ENCODE measurements at places on chromosomes 5 and 9.

GRCh38 chr9:111961009-111961408 is 64.4 kb downstream of the UGCG start:
- no peak for DNase-seq

DNA sequence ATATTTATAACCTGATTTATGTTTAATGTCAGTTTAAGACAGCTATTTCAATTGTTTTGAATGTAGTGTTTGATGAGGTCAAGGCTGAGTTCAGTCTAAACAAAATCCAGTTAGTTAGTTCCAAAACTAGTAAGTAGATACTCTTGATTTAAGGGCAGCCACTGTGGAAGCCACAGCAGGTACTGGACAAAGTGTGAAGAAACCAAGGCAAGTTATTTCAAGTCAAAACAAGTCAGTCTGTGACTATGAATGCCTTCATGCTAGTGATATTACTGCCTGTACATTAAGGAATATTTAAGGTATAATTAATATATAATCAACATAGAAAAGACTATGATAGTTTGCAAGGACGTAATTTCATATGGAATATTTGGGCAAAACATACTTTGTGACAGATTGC is 362.3 kb downstream of the DMRTA1 start:
- no peak for DNase-seq

GRCh38 chr9:99079542-99079941 is 25.4 kb upstream of the TGFBR1 start:
- no peak for DNase-seq

DNA sequence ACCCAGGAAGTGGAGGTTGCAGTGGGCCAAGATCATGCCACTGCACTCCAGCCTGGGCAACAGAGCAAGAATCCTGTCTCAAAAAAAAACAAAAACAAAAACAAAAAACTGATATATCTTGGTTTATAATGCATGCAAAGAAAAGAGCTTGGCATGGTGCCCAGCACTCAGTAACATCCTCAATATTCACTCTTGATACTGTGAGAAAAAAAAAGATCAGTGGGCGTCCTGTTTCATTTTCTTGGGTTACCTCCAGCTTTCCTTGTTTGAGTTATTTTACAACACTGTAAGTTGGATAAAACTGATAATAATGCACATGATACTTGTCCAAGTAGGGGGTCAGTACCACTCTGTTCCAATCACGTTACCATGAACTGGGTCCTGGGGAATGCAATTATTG is 7.8 kb downstream of the PHYHD1 start:
- DNase-seq, result no peak

DNA sequence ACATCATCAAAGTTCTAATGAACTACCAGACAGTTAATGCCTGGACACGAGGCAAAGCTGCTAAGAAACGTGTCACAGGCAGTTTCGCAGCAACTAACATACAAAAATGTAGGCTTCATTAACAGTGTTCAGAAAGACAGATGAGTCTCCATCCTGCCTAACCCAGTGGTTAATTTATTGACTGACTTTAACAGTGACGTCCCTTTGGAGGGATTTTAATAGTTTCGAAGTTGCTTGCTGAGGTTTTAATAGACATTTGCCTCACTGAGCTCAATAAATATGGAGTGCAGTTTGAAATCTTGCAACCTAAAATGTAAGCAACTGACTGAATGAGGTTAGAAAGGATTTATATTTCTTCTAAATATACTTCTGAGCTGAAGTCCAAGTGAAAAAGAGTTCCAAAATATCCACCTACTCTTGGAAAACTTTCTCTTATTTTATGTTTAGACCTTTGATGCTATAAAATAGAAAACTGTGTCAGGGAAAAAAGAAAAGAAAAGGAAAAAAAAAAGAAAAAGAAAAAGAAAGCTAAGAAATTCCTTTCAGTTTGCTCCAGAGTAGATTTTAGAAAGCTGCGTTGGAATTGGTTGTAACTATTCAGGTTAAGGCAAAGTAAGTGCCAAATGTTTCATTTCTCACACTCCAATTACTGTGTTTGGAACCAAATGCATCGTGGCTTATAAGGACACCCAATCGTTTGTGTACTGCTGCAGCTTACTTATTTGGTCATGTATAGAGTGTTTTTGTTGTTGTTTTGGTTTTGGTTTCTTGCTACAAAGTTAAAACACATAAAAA is 2016.6 kb downstream of the MAT2B start:
- no peak for DNase-seq

- DNase-seq, result no peak
Measured at GRCh38 chr9:82721593-82721992, 341.3 kb downstream of the RASEF start.

- no peak for DNase-seq
Measured at GRCh38 chr5:584846-585245, 27.3 kb upstream of the CEP72 start.

- peak; percentile 75 for DNase-seq
Measured at GRCh38 chr9:136245219-136246150, at the start of gene QSOX2. QSOX2 (minus strand) TSS chr9:136245812; CDS start chr9:136245803, 9 bp downstream.

DNA sequence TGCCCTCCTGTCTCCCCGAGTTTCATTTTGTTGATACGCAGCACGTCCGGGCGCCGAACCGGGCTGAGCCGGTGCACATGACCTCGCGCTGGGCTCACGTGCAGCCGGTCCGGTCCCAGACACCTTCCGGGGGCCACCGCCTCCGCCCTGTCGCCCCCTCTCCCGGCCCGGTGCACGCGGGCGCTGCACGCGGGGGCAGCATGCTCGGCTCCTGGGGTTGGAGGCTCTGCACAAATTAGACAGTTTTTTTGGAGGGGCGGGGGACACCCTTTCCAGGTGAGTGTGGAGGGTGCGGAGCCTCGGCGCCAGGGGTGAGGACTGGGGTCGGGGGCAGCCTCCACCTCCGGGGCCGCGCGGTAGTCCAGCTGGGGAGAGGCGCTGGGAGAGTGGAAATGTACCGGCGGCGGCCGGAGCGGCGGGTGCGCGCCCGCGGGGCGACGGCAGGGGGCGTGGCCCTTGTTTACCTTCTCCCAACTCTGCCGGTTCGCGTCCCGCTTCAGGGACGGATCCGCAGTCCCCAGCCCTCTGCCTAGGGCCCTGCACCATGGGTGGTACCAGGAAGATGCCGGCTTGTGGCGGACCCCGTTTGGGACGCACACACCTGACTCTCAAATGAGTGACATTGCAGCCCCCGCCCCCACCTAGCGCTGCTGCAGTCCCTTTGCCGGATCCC is 1.1 kb downstream of the JADE2 start:
- peak; percentile 88 for DNase-seq

DNA sequence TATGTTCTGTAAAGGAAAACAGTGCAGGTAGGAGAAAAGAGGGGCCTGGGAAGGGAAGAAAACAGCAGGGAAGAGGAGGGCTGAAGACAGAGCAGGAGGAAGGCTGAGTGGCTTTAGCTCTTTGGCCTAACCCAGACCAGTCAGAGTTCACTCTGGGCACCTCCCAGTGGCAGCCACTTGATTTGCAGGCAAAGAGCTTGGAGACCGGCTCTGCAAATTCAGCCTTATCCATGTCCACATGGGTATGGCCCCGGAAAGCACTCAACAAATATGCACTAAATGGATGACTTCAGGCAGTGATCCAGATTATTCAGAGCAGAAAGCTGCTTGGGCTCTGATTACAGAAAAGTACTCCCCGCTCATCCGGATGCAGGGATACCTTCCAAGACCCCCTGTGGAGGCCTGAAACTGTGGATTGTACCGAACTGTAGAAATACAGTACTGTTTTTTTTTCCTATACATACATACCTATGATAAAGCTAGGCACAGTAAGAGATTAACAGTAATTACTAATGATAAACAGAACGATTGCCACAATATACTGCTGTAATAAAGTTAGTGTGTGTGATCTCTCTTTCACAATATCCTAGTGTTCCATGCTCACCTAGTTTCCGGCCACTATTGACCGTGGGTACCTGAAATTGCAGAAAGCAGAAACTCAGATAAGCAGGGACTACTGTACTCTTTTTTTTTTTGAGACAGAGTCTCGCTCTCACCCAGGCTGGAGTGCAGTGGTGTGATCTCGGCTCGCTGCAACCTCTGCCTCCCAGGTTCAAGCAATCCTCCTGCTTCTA is 4.6 kb upstream of the RNU6ATAC start:
- DNase-seq, result peak; percentile 44

GRCh38 chr5:132464156-132464939 is 26.2 kb downstream of the IRF1 start:
- DNase-seq, result no peak

DNA sequence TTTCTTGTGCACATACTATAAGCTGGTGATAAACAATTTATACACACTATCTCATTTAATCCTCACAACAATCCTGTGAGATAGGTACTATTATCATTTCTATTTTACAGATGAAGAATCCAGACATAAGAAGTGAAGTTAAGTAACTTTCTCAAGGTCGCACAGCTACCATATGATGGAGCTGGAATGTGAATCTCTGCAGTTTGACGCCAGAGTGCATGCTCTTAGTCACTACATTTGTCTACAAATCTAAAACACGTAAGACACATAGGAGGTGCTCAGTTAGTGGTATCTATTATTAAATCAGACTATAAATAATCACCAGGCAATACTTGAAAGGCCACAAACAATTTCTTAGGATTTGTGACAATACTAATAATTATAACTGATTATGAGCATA is 45.0 kb upstream of the CDKN2B start:
- no peak for DNase-seq

- DNase-seq, result no peak
Measured at GRCh38 chr5:22850981-22851380, 2.2 kb downstream of the CDH12 start.

GRCh38 chr9:104927216-104927911 is 591 bp downstream of the ABCA1 start:
- peak; percentile 53 for DNase-seq

- DNase-seq, result no peak
Measured at GRCh38 chr5:93192683-93193082, 388.3 kb downstream of the NR2F1-AS1 start.

GRCh38 chr5:149803641-149804468 is 73.7 kb downstream of the PPARGC1B start:
- DNase-seq, result no peak

DNA sequence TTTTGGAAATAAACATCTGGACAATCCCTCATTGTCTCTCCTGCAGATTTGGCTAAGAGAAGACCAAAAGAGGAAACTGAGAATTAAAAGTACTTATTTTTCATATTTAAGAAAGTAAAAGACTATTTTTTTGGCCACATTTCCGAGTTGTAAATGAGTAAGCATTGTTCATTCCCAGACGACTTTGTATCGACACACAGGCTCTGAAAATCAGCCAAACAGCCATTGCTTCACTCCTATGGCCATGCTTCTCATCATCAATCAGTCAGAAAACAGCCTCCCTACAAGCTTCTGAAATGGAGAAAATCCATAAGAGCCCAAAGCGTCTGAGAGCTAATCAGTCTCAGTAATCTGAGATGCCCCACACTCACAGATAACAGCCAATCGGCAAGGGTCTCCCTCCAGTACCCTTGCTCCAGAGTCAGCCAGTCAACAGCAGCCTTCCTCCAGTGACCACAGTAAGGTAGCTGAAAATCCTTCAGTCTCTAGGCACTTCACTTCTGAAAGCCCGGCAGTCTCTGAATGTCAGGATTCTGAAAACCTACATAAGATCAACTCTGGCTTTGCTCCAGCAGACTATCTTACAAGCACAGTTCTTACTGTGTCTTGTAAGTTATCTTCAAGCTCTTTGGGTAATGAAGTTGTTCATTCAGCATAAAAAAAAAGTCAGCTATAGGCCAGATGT is 30.9 kb downstream of the CDO1 start:
- DNase-seq, result peak; percentile 47

- DNase-seq, result no peak
Measured at GRCh38 chr9:115114546-115114945, 3.4 kb downstream of the TNC start.

- no peak for DNase-seq
Measured at GRCh38 chr5:172868436-172868923, 34.4 kb downstream of the ERGIC1 start.

GRCh38 chr9:36893911-36894310 is 140.2 kb downstream of the PAX5 start:
- no peak for DNase-seq

DNA sequence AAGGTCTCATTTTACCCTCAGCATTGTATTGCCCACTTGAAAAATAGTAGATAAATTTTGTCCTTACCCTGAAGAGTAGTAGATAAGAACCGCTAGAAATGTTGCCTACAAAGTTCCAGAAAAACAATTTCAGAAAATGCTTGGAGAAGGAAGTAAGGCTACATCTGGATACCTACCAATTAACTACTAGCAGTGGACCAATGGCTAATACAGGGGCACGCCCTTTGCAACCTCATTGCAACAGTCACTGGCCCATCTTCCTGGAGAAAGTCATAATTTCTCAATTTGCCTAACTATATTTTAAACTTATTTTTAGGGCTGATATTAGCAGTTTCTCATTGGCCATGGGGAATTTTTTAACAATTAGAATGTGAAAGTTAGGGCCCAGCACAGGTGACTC is 326.7 kb upstream of the RFX3 start:
- DNase-seq, result no peak

- no peak for DNase-seq
Measured at GRCh38 chr9:79023134-79023580, 548.6 kb upstream of the TLE4 start.

DNA sequence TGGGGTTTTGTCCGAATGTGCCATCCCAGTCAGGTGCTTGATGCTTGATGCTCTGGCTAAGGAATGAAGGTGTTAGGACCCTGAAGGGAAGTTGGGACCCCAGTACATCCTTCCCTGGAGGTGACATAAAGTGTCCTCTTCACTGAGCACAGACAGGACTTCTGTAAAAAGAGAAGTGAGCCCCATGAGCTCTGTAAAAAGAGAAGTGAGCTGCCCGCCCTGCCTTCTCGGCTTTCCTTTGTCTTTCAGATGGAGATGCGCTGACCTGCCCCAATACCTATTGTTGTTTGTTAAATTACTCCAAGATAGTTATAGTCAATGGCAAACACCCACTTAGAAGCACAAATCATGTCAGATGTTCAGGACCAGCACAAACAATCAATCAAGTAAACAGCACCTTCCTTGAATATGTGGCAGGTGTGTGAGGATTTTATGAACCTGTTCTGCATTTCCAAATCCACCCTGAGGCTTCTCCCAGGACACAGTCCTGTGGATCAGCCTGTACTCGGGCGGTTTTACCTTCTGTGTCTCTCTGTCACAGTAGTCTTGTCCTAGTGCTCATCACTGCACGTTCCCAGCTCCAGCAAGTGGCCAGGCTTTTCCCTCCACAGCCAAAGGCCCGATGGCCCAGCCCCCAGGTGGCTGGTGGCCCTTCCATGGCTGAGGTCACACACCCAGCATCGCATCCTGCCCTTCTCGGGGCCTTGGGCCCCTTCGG is 191.4 kb downstream of the MTRR start:
- no peak for DNase-seq

- no peak for DNase-seq
Measured at GRCh38 chr5:150710165-150710564, 9.3 kb upstream of the RBM22 start.

DNA sequence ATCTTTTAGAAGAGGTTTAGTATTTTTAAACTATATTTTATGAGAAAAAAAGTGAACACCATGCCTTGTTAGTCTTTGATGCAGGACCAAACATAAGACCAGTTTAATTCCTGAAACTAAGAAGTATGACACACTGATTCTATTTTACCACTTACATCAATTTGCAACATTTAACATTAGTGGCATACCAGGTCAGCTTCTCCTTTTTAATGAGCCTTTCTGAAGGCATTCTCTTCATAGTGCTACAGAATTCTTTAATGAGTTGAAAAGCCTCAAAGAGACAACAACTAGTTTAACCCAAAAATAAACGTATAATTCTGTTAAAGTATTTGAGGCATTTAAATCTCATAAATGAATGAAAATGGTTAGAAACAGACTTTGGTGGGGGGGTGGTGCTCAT is 28.2 kb downstream of the ARSB start:
- DNase-seq, result no peak

GRCh38 chr5:129163810-129164378 is 69.3 kb downstream of the ISOC1 start:
- DNase-seq, result no peak
